ENCODE measurements at places on chromosomes 2 and 18.
A peak's percentile ranks its signal among the peaks of the same experiment; 100 is the strongest.

DNA sequence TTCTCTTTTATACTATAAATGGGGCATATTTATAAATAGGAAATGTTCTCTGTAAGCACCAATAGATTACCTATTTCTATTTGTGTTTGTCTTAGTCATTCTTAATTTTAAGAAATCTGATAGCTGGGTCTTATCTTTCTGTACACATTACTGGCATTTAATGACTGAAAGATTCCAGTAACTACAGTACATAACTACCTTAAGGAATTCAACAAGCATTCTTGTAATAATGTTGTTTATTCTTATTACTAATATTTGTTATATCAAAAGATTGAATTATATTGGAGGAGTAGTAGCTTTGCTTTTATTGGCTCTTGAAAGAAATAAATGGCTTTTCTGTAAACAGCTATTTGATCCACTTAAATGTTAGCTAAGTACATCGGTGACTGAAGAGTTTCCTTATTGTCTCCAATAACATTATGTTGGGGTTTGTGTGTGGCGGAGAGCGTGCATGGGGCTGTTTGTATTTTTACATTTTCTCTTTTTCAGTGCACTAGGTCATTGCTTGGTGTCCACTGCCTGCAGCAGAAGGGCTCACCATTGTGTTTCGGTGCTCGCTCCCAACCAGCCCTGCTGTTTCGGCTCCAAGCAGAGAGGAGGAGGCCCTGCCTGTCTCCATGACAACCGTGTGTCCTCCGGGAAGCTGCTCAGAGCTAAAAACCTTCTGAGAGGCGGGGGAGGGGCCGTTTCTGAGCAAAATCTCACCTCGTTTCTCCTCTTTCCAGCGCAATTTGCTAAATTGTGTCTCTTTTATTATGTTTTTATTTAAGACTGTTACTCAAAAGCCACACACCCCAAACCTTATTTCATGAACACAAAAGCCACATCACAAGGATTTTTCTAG, 112.5 kb upstream of the SLC38A11 start:
- no peak for DNase-seq

DNA sequence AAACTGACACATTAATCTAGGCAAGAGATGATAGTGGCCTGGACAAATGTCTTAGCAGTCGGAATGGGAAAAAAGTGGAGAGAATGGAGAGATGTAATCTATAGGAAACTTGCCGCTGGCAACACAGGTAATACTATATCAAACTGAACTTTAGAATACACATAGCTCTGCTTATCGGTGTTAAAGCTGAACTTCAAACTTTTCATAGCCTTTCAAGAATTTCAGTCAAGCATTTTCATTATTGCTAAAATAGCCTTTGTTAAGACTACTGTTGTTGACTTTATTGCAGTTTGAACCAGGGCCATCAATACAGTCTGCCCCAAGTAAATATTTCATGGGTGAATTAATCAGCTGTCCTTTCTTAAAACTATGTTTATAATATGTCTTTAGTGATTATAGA, 12.9 kb upstream of the CHST9 start:
- no peak for DNase-seq

DNA sequence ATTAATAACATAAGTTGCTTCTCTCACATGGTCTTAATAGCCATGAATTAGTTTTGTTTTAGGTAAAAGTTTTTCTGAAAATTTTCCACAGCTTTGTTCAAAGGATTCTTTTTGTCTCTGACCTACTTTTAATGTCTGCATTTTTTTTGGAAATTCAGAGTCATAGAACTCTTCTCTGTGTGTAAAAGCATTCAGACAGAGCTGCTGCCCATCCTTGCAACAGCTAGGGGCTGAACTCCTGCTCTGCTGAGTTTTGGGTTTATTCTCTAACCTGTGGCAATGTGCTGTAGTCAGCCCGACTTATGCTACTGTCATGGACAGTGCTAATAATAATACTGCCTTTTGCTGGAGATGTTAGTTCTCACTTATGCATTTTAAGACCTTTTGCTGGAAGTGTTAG, 44.1 kb downstream of the RALBP1 start:
- no peak for DNase-seq

DNA sequence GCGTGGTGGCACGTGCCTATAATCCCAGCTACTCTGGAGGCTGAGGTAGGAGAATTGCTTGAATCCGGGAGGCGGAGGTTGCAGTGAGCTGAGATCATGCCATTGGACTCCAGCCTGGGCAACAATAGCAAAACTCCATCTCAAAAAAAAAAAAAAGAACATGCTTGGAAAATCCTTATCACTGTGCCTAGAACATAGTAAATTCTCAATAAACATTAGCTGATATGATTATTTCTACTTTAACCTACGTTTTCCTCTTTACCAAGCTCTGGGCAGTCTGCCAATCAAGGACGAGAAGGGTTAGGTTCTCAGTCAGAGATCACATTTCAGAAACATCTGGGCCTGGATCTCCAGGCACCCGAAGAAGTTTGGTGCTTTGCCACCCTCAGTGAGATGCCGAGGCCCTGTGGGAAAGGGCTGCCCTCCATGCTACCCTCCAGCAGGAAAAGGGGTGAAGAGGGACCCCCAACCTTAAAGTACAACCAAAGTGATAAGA, 107.7 kb downstream of the BCL11A start:
- no peak for DNase-seq

DNA sequence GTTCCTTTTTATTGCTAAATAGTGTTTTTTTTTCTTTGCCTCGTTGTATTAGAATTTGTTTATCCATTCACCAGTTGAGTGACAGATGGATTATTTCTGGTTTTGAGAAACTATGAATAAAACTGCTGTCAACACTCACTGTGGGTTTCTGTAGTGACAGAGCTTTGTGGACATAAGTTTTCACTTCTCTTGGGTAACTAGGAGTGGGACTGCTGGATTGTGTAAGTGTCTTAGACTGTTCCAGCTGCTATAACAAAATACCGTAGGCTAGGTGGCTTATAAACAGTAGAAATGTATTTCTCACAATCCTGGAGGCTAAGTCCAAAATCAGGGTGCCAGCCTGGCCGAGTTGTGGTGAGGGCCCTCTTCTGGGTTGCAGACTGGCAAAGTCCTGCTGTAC, 71.9 kb downstream of the TNFRSF11A start:
- DNase-seq = no peak

- DNase-seq = no peak
Observed at GRCh38 chr2:159118859-159119500, 150.5 kb downstream of the TANC1 start.

- no peak for DNase-seq
Observed at GRCh38 chr2:181959508-181959907, 26.1 kb upstream of the PPP1R1C start.

DNA sequence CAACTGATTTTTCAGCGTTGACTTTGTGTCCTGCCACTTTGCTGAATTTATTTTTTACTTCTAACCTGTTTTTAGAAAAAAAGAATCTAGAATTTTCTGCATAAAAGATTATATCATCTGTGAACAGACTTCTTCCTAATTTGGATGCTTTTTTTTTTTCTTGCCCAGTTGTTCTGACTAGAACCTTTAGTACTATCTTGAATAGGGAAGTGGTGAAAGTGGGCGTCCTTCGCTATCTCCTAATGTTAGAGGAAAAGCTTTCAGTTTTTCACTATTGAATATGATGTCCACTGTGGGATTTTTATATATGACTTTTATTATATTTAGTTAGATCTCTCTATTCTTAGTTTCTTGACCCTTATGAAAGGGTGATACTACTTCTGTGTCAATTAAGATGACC, 25.7 kb upstream of the KCNJ13 start:
- DNase-seq = no peak

- no peak for DNase-seq
Observed at GRCh38 chr2:46143429-46144132, 153.6 kb upstream of the EPAS1 start.

DNA sequence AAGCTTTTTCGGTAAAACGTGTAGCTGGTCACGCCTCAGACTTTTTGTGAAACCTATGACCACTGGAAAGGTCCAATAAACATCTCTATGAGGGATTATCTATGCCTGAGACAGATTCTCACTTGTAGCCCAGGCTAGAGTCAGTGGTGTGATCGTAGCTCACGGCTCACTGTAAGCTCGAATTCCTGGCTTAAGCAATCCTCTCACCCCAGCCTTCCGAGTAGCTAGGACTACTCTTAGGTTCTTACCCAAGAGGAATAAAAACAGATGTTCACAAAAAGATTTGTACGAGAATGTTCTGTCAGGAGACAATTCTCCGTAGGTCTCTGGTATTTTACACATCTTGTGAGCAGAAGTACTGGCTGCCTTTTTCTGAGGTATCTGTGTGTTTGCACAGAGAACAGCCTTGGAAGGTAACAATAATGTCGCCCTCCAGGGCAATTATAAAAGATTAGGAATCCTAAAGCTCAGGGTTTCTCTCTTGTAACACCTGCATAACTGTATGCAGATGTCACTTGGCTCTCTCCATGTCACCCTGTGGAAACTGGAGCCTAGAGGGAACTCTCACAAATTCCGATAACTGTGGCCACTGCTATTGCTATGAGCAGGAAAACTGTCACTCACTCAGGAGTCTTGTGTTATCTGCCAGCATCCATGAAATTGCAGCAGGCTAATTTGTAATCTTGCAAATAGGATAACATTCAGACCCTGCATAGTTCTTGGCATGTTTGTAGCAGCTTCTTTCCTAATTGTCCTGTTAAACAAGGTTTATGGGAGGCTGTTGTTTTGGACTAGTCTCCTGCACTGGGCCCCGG, 25.5 kb upstream of the RALBP1 start:
- no peak for DNase-seq

DNA sequence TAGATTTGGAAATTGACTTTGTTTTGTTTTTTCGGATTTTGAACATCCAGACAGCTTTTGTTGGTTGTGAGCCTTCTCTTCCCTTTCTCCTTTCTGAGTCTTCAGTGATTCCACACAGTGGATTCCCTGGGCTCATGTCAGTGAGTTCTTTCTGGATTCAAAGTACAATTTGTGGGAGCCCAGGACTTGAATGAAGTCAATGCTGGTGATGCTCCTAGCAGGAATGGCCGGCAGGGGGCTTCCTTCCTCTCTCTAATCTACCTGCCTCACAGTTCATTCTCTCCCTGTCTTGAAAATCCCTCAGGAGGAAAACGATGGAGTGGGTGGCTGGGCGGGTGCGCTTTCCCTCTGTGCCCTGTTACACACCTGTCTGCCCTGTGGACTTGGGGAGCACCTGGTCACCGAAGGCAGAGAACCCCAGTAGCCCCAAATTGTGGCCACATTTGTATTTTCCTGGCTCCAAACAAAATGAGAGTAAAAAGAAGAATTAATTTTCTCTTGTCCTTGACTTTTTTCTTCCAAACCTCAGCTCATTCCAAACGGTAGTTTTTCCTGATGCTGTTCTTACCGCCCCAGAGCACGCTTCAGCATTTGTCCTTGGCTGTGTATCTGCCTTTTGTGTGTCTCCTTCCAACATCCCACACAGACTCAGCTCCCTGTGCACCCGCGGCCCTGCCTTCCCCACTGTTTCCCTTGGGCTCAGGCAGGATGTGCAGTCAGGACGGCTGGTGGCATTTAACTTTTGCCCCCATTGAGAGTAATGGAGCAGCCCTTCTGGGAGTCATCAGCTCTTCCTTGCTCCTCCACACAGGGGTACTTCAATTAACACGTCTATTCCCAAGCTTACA, 86.6 kb downstream of the MARCO start:
- DNase-seq = peak; percentile 13

GRCh38 chr18:55501982-55502710, 85.8 kb downstream of the TCF4 start:
- no peak for DNase-seq

GRCh38 chr2:157596992-157597681, 31.5 kb downstream of the ACVR1C start:
- peak; percentile 59 for DNase-seq

GRCh38 chr2:3899536-3900155, 196.3 kb downstream of the DCDC2C start:
- no peak for DNase-seq

GRCh38 chr2:146807568-146808168, 1037.2 kb upstream of the ACVR2A start:
- no peak for DNase-seq

DNA sequence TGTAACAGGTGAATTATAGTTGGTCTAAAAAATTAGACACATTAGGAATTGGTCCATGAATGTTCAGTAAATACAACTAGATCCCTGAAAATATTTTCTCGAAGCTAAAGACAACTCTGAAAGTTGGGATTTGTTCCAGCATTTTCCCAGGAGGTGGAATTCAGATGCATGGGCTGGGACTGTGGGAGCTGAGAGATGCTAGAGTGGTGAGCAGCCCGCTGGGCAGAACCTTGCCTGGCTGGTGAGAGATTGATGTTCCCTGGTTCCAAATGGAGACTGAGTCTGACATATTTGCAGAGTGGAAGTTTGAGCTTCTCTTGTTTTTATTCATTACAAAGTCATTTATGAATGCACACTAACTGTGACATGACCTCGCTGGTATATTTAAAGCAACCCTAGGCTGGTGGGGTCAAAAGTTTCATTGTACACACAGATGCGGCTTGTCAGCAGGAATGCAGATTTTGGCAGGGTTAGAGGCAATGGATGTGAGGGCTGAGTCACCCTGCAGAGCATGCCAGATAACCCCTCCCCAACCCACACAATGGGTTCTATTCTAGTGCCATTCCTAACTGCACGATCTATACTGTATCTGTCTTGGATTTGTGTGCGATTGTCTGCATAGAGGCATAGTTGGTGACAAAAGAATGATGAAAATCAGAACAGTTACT, 23.5 kb upstream of the TMEM178A start:
- DNase-seq = no peak

GRCh38 chr2:45797451-45798230, 146.2 kb downstream of the PRKCE start:
- no peak for DNase-seq

DNA sequence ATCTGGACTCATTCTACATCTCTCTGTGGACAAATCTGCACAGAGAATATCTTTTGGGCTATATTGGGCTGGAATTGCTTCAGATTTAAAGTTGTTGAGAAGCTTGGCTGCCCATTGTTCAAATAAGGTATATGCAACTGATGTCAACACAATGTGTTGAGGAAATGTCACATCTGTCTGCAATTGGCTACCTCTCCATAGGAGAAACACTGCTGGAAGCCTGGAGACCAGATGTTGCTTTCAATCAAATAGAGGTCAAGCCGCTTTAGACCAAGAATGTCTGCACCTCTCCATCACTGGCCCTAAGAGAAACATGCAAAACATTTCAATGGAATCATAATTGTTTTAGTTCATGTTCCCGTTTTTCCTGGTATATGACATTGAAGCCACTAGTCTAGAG, 720.2 kb downstream of the SLC4A3 start:
- no peak for DNase-seq

DNA sequence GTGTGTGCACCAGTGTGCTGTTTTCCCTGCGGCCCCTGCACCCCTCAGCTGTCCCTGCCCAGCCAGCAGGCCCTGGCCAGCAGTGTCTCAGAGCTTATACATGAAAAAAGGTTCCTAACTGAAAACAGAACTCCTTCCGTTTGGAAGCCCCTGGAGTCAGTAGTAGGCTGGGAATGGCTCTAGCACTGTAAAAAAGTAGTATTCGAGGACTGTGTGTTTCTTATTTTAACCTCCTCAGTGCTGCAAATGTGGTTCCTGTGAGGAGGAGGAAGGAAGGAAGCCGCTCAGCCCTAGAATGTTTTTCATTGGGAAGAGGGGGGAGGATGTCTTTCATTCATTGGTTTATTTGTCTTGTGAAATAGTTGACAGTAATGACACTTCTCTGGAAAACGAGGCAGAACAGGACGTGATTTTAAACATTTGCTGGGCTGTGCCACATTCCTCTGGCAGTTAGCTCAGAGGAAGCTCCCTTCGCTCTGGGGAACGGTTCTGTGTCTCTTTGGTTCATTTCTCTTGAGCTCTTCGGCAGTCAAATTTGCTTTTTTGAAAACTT, 103.5 kb downstream of the SPTBN1 start:
- no peak for DNase-seq

- peak; percentile 27 for DNase-seq
Observed at GRCh38 chr2:216082805-216083204, 1.1 kb downstream of the TMEM169 start.

- DNase-seq = no peak
Observed at GRCh38 chr2:169009865-169010579, 21.1 kb downstream of the ABCB11 start.
